ENCODE measurements at places on chromosomes 12 and 14. TPM values are rescaled to one million over a fixed set of nuclear protein-coding genes. Genes with fewer than 3 reads are reported as not detected.

GRCh38 chr12:98818239-98818638 lies 173.1 kb downstream of the APAF1 start:
- no peaks in the 10 kb centered on the region for H3K36me3 ChIP-seq
- H3K4me3 ChIP-seq = no peak overlapping the region
- DNase-seq = no peak
- H3K4me1 ChIP-seq = no peaks in the 10 kb centered on the region
- H3K27me3 ChIP-seq = peaks cover 11% of the 10 kb centered on the region

DNA sequence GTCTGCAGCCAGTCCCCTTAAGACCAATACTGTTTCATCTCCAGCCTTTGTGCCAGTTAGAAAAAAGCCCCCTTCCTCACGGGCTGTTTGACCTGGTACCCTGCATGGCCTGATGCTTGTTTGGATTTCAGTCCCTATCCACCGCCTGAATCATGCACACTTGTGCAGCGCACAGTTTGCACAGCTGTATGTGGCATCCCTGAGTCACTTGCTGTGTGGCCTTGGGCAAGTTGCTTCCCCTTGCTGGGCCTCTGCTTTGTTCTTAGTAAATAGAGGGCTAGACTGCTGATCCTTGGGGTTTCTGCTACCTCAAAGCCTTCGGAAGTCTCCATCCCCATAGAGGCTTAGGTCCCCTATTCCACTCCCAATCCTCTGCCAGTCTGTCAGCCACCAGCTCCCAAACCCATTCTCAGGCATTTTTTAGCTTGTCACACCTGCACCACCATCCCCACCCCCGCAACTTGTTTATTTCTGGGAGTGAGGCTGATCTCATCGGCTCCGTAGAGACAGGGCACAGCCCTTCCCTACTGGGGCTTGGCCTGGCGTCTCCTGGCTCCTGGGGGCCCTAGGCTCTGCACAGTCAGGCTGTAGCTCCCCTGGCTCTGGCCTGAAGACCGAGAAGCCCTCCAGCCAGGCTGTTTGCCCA lies 8.8 kb downstream of the KRT80 start:
- DNase-seq = no peak
- H3K36me3 ChIP-seq = no peaks in the 10 kb centered on the region
- H3K4me1 ChIP-seq = no peaks in the 10 kb centered on the region
- no peak overlapping the region for H3K4me3 ChIP-seq
- H3K27me3 ChIP-seq = no peaks in the 10 kb centered on the region
- no peak overlapping the region for H3K27ac ChIP-seq

DNA sequence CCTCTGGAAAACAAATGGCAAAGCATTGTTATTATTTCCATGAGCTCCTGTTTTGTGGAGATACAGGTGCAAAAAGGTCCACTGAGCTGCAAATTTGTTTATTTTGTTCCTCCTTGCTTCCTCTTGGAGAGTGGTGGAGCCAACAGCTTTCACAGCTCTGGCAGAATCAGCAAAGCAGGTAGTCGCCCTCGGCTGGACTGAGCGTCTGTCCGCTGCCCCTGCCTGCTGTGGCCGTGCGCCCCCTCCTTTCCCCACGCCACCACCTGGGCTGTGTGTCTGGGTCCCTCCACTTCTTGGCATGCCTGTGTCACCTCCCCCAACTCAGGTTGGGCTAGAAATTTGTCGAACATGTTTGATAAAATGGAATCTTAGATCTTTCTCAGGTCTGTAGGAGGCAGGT lies 188.2 kb downstream of the TSPAN9 start:
- H3K36me3 ChIP-seq = peaks cover 12% of the 10 kb centered on the region
- no peak overlapping the region for H3K4me3 ChIP-seq
- H3K27ac ChIP-seq = no peak overlapping the region
- H3K4me1 ChIP-seq = peaks cover 40% of the 10 kb centered on the region
- no peaks in the 10 kb centered on the region for H3K27me3 ChIP-seq
- no peak for DNase-seq

DNA sequence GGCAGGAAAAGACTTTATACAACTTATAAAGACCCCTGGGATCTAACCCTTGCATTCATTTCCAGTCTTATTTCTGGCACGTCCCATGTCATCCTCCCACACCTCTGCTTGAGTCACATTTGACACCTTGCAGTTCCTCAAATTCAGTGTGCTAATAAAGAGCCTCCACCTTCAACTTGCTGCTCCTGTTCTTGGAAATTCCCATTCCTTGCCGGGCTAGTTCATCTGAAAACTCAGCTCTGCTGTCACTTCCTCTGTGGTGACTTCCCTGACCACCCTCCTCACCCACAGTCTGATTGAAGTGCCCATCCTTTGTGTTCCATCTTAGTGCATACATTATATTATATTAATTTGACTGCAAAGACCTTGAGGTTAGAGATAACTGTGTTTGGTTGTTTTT lies 37.4 kb upstream of the PSMA6 start:
- H3K27me3 ChIP-seq = no peaks in the 10 kb centered on the region
- H3K4me1 ChIP-seq = no peaks in the 10 kb centered on the region

DNA sequence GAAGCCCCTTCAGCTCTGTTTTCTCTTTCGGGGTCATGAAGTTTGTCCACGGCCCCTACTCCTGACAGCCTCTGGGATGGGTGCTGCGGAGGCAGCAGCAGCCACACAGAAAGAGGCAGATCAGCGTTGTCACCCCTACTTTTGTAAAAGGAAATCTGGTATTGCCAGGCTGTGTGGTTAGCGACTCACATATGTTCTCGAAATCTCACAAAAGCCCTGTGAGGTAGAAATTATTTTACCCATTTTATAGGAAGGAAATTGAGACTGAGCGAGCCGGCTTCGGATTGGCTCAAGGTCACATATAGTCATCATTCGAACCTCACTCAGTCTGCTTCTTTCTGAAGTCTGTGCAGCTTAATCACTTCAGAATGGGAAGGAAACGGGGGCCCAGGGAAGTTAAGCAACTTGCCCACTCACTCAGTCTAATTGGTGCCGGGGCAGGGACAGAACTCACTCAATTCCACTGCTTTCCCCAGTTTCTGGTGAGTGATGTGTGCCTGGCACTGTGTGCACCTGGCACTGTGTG lies 1.1 kb upstream of the CKAP4 start:
- no peak for DNase-seq
- H3K27ac ChIP-seq = peak overlapping the region; percentile 99
- peak overlapping the region; percentile 53 for H3K4me3 ChIP-seq
- H3K27me3 ChIP-seq = no peaks in the 10 kb centered on the region

DNA sequence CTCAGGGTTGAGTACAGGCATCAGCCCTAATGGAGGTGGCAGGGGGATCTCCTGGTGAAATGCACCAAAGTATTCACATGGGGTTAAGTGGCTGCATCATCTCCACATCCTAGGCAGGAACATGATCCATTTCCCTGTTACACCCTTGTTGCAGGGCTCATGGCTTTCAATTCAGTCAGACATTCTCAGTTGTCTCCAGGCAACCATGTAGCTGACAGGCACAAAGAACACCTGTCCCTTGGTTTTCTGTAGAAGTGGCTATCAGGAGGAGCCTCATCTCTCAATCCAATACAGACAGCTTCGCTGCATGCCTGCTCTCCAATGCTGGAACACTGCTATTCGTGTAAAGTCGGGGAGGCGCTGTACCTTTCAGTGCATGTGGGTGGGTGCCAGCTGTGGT lies 299.0 kb upstream of the FOXG1 start:
- no peaks in the 10 kb centered on the region for H3K4me1 ChIP-seq
- no peak overlapping the region for H3K4me3 ChIP-seq
- no peaks in the 10 kb centered on the region for H3K36me3 ChIP-seq
- DNase-seq = no peak
- no peak overlapping the region for H3K27ac ChIP-seq

DNA sequence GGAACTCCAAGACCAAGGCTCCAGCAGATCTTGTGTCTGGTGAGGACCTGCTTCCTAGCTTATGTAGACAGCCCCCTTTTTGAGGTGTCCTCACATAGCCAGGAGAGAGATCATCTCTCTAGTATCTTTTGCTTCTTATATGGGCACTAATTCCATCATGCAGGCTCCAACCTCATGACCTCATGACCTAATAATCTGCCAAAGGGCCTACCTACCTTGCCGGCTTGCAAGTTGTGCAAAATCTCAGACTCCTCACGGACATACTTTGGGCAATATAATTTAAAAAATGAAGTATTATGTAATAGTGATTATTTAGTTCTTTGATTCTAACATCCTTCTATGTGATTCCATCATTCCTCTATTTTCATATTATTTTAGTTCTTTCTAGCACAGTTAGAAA lies 333.1 kb upstream of the DIO2 start:
- no peak for DNase-seq
- H3K27ac ChIP-seq = no peak overlapping the region
- H3K4me1 ChIP-seq = no peaks in the 10 kb centered on the region
- no peaks in the 10 kb centered on the region for H3K27me3 ChIP-seq

DNA sequence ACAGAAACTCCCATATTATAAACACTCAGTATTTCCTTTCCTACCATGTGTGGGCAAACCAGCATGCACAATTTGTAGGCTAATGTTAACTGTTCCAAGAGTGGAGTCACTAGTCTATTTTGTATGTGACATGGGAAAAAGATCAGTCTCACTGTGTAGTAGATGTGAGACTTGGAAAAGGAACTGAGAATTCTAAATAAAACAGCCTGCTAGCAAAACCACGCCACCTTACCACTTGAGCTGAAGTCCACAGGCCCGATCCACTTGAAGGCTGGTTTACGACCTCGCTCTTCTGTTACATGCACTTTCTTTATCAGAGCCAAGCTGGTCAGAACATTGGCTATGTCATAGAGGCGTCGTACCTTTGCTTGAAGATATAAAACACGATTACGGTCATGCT lies 22.5 kb downstream of the E2F7 start:
- H3K27ac ChIP-seq = no peak overlapping the region
- H3K27me3 ChIP-seq = no peaks in the 10 kb centered on the region
- H3K36me3 ChIP-seq = no peaks in the 10 kb centered on the region
- no peak overlapping the region for H3K4me3 ChIP-seq
- DNase-seq = no peak
- no peaks in the 10 kb centered on the region for H3K4me1 ChIP-seq

The ZC2HC1C gene
- 0.56 TPM for total RNA-seq

The BCL11B gene
- total RNA-seq = 0.42 TPM

The MIP gene
- 0.09 TPM for total RNA-seq
